RPMI8226 (cell line): ENCODE measurements at places on chromosomes 1 and 21.

GRCh38 chr1:92424381-92424780, 62.3 kb downstream of the GFI1 start:
- no peak for DNase-seq

- no peak for DNase-seq
Observed at GRCh38 chr1:44453798-44454349, 48.8 kb downstream of the RNF220 start.

DNA sequence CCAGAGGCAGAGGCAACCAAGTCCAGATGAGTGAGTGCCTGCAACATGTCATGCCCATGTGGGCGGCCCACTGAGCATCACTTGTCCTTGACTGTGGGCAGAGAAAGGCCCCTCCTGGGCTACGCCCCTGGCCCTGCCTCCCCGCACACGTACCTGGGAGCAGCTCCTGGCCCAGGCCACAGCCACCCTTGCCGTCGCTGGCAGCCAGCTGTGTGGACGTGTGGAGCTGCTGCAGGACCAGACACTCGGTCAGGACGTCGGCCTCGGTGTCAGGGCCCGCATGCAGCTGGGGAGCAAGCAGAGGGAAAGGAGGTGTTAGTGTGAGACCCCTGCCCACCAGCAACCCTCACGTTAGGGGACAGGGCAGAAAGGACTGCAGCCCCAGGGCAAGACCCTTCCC, 61.3 kb downstream of the DMRTB1 start:
- no peak for DNase-seq

- DNase-seq, result no peak
Observed at GRCh38 chr1:206929524-206929923, 7.8 kb upstream of the FCMR start.

- no peak for DNase-seq
Observed at GRCh38 chr1:145706086-145706664, 993 bp downstream of the PDZK1 start.

GRCh38 chr21:33587792-33588484, 546 bp downstream of the DONSON start:
- peak; percentile 68 for DNase-seq

GRCh38 chr1:119882132-119883049, 13.9 kb downstream of the ADAM30 start:
- peak; percentile 24 for DNase-seq

- DNase-seq, result no peak
Observed at GRCh38 chr1:115828101-115829022, 12.6 kb downstream of the NHLH2 start.

DNA sequence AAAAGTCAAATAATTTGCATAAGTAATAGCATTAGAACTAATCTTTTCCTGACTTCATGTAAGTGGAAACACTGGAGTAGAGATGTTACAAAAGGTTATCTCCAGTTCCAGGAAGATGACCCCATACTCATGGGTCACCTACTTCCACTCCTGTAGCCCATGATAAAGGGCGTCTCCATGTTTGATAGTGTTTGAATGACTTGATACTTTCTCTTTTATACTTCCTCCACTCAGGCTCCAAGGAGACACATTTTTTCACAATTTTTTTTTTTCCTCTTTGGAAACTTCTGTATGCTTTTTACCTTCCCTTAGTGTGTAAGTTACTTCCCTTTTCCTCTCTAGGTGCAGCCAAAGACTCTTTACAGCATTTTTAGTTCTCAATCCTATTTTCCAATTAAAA, 382.1 kb upstream of the B3GALT2 start:
- DNase-seq, result no peak

DNA sequence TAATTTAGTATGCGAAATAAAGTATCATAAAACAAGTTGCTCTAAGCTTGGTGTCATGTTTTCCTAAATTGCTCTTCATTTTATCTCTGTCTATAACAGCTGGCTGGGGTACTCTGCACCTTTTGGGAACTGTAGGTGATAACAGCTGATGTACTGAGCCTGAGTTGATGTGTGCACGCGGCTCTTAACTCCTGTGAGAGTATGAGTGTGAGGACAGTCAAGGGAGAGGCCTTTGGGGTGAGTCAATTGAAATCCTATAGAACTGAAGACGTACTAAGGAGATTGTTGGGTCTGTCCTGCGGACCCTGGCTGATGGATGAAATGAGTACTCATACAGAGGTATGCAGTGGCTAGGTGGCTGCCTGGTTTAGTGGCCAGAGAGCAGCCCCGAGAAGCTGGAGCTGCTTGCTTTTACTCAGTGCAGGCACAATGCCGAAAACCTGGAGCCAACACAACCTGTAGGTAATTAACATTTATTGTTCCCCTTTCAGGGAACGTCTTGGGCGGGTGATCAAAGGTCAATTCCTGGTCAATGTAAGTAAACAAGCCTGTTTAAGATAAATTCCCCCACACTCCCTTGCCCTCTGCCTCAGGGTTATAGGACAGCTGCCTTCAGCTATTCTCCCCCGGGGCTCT, 188.5 kb downstream of the PRDM2 start:
- peak; percentile 43 for DNase-seq

GRCh38 chr1:65267271-65267670, 42.1 kb upstream of the DNAJC6 start:
- no peak for DNase-seq

- DNase-seq, result no peak
Observed at GRCh38 chr1:40439247-40439646, 11.0 kb upstream of the ZFP69B start.

DNA sequence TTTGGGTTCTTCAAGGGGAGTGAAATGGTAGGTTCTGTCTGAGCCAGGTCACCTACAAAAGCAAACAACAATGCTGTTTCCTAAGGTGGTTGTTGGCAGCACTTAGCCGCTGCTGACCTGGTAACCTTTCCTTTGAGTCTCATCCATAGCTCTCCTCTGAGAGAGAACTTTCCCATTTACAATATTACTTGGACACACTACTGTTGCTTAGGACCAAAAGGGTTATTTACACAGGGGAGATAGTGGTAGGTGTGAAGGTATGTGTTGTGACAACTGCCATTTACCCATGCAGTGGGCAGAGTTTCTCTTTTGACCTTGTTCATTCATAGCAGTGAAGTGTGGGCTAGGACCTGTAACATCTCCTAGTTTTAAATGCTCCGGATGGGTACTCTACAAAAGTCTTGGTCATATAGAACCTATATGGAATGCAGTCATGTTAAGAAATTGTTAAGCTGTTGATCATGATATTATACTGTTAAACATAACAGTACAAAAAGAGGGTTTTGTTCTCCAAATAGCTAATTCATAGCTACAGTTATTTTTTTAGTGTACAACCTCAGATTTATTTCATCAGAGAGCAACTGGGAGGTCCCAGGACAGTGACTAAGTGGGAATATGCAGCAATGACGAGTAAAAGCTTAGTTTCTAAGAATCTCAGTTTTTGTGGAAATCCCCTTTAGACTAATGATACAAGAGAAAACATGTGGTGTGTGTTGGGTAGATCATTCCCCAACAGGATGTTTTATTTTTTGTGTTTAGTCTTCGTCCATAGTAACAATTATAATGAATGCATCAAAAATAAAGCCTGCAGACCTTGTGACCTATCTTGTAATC, 219.7 kb downstream of the NFIA start:
- DNase-seq, result no peak

GRCh38 chr1:19925342-19926070, 2.1 kb upstream of the PLA2G2E start:
- DNase-seq, result no peak

GRCh38 chr1:165574295-165574694, 30.5 kb downstream of the LRRC52 start:
- DNase-seq, result no peak

DNA sequence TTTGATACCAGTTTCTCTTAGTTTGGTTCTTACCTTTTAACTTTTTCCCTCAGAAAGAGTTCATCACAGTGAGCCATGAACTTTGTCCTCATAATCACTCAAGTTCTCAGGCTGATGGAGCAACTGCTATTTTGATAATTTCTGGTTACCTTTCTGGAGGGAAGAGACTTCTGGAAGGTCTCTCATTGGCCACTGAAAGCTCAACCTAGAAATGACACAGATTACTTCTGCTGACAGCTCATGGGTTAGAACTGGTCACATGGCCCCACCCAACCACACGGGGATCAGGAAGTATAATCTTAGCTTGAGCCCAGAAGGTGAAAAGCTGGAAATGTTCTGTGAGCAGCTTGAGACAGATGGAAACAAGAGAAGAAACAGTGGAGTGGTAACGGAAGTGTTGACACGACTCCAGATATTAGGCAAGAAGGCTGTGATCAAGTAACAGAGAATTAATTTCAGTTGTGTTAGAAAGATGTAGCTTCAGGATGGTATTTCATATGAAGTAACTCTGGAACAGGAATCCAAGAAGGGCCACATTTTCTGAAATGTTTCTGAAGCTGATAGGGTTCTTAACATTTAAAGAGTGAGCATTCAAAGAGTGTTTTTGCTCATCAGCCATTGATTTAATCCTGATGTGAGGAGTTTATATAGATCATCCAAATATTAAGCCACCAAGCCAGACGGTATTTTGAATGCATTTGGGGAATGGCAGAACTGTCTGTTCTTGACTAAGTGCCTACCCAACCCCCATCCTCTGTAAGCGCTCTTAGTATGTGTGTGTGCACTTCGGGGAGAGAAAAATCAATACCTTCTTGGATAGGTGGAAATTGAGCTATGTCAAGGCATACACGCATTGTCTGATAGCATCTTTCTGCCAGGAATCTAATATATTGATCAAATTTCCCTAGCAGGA, 21.9 kb upstream of the XPR1 start:
- no peak for DNase-seq

GRCh38 chr21:44930543-44930981, 9.3 kb upstream of the SLX9 start:
- no peak for DNase-seq

GRCh38 chr1:90193116-90193515, 198.2 kb downstream of the ZNF326 start:
- DNase-seq, result peak; percentile 30

- DNase-seq, result no peak
Observed at GRCh38 chr1:231939118-231939517, 312.5 kb downstream of the DISC1 start.
